HTR-8/SVneo (cell line): ENCODE measurements at places on chromosomes 7 and 10.

DNA sequence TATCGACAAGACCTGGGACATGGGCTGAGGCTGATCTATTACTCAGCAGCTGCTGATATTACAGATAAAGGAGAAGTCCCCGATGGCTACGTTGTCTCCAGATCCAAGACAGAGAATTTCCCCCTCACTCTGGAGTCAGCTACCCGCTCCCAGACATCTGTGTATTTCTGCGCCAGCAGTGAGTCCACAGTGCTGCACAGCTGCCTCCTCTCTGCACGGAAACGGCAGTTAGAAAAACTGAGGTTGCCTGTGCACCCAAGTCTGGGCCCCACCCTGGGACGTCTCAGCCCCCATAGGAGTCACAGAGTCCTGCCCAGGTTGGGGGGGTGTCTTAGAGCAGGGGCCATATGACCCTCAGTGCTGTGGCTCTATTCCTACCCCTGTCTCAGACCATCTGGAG, 167.4 kb upstream of the PRSS58 start:
- no peak for DNase-seq

- no peak for DNase-seq
Measured at GRCh38 chr10:23186697-23187096, 5.4 kb upstream of the PTF1A start.

- no peak for DNase-seq
Measured at GRCh38 chr10:128172756-128173155, 46.5 kb upstream of the MKI67 start.

DNA sequence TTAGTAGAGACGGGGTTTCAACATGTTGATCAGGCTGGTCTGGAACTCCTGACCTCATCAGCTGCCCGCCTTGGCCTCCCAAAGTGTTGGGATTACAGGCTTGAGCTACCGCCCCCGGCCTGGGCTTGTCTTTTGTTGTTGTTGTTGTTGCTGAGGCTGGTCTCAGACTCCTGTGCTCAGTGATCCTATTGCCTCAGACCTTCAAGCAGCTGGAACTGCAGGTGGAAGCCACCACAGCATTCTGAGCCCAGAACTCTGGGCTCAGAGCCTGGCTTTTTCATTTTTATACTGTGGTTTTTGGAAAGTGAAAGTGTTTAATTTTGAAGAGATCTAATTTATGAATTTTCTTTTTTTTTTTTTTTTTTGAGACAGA, 16.2 kb upstream of the DNAJB6 start:
- no peak for DNase-seq

DNA sequence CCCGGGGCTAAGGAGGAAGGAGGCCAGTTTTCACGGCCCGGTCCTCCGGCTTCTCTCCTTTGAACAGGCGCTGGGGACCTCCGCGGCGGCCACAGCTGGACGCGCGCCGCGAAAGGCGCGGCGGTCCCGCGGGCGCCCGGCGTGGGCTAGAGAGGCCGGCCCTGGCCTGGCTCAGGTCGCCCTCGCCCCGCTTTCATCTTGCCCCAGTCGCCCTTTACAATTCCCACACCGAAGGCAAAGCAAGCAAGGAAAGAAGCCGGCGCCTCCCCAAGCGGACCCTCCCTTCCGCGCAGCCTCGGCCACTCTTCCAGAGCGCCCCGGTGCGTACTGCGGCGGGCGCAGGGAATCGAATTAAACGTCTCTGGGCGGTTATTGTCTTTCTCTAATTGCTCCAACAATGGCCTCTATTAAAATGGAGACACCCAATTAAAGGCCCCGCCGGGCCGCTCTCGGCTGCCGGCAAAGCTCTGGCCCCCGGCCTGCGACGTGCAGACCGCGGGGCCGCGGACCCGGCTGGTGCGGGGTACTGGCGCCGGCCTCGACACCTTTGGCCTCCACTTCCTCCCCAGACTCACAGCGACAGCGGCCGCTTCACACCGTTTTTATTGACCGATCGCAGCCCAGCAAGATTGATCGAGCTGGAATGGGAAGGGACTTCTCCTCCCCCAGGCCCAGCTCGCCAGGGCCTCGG, 4.5 kb upstream of the GATA3 start:
- no peak for DNase-seq
